ENCODE measurements at places on chromosomes 12 and 14.

DNA sequence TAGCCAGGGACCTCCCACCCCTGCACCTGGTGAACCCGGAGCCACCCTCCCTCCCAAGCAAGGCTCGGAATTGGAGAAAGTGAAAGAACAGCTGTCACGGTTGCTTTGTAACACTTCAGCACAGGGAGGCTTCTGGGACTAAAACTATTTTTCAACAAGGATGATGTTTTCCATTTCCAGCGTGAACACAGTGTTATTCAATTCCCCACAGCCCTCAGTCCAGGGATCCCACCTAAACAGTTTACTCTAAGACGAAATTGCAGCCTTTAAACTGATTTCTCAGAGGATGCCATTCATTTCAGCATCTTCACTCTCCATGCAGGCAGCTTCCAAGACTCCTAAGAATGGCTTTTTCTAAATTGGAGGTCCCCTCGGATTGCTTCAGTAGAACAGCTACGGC, 229.2 kb downstream of the SLC15A4 start:
- no peak for DNase-seq

DNA sequence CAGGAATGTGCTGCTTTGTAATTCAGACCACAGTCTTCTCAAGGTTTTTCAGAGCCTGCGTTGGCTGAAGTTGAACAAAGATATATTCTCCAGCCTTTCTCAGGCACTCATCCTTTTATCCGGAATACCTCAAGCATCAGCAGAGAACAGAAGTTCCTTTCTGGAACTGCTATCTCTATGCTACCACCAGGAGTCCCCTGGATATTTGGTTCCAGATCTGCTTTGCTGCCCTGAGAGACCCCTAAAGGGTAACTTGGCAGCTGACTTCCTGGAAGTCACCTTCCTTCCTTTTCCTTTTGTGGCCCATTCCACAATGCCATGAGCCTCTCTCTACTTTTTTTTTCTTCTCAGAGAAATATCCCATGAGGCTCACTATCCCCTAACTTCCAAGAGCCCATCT, 188.2 kb downstream of the PLCZ1 start:
- no peak for DNase-seq

GRCh38 chr12:95701722-95702418, 88.7 kb downstream of the NTN4 start:
- DNase-seq, result no peak

DNA sequence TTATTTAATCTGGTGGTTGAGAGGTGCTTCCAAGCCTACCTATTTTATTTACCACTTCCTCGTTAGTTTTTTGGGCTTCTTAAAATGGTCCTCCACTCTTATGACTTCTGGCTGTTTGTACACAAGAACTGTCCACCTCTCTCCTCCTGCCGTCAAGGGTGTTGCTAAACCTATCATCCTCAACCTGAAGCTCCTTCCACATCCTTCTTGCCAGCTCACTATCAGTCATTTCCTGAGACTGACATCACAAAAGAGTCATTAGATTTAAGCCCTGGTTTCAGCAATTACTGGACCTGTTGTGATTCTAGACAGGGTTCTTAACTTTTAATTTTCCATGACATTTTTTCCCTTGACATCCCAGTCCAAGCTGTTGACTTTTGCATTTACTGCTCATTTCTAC, 91.9 kb downstream of the BICD1 start:
- DNase-seq, result peak; percentile 33

DNA sequence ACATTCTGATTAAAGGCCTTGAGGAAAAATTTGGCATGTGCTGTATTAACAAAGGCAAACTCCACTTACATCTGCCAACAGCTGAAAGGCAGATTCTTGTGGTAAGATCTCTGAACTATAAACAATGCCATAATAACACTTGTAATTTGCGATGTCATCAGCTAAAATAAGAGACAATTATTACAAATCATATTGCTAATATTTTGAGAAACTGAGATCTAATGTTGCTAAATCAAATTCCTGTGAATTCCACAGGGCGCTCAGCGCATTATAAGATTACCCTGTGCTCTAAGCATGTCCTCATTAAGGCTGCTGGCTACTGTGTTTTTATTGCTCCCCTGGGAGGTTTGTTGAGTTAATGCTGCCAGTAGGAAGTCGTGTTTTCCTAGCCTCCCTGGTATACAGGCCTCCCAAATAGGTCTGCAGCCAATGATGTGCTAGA, 244.8 kb downstream of the DACT1 start:
- DNase-seq, result peak; percentile 23

DNA sequence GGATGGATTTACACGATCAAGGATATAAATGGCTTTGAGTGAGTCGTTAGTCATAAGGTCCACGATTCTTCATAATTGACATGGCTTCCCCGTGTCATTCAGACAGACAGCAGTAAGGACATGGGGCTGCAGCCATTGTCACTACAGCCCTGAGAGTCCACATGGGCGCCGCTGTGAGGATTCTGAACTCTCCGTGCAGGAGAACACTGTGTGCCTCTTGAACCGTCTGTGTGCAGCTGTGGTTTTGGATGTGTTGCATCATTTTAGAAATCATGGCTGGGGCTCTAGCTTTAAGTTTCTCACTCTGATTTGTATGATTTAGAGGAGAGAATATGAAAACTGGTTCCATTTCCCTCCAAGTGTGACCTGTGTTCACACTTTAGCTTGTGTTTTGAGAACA, 47.2 kb downstream of the NPAS3 start:
- DNase-seq, result no peak

- DNase-seq, result no peak
Measured at GRCh38 chr12:130185455-130186391, 23.5 kb downstream of the FZD10 start.

DNA sequence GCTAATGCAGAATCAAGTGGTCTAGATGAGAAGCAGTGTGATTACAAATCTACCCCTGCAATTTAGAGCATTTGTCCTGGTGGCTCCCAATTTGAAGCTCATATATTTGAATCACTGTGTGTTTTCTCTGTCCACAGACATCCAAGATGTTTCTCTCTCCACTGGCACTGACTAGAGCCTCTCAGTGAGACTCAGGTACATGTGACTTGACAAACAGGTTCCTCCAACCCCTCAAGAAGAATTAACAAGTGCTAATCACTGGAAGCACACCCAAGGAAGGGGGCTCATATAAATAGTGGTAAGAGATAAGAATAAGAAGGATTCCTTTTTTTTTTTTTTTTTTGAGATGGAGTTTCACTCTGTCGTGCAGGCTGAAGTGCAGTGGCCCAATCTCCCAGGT, 20.5 kb downstream of the OR10G2 start:
- no peak for DNase-seq

DNA sequence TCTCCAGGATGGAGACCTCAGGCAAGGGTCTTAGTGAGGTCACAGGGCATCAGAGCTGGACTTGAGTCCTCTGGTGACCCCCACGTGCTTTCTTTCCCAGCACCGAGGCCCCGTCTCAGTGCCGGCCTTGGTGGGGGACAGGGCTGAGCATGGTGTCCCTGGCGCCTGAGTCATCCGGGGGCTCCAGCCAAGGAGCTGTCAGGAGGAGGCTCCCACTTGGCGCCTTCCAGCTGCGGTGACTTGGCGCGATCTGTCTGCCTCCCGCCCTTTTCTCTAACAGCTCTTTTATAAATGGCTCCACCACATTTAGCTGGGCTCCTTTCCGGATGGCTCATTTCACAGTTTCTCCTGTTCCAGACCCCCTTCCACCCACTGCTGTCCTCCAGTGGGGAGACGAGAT, 60.4 kb downstream of the PRMT8 start:
- DNase-seq, result no peak

DNA sequence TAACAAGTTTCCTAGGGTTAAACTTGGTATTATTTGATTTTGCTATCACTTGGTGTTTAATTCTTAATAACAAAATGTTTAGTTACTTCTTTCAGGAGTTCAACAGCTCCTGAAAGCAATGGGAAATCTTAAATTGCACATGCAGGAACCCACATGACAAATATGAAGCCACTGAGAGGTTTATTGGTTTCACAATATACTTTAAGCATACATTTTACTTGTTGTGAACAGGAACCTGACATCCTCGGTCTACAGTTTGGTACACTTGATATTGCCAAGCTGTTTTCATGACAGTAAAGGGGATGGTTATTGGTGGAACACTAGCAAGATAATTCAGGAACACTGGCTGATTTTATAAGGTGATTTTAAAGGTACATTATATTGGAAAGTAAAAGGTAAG, 46.2 kb downstream of the SLC38A1 start:
- DNase-seq, result no peak

DNA sequence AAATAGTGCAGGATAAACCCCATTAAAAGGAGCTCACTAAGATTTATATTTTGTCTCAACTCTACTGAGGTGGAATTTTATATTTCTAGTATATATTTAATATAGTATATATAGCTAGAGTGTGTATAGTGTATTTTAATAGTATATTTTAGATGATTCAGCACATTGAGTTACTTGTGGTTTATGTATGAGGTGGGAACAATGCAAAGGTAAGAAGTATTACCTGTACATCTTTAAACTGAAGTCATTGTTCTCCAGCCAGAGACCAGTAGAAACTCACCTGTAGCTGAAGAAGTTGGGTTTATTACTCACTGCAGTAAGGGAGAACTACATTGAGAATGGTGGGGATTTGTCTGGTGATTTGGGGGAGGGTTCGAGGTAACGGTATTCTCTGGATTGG, 15.9 kb downstream of the ETNK1 start:
- DNase-seq, result no peak

- no peak for DNase-seq
Measured at GRCh38 chr12:52918784-52919183, 13.9 kb upstream of the KRT8 start.

DNA sequence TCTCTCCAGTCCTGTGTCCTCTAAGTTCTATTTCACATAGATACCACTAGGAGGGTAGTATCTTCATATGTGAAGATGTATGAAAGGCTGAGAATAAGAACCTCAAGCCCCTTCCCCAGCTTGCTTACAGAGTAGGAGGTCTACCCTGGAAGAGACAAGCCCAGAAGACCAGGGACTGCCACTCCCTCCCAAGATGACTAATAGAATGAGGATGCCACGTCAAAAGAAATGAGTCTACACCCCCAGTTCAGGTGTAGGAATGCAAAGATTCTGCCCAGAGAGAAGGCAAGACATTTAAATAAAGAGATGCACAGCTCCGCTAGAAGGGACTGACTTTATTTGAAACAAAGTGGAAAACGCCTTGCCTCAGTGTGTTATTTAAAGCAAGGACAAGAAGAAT, 1006.0 kb upstream of the USP15 start:
- DNase-seq, result no peak

DNA sequence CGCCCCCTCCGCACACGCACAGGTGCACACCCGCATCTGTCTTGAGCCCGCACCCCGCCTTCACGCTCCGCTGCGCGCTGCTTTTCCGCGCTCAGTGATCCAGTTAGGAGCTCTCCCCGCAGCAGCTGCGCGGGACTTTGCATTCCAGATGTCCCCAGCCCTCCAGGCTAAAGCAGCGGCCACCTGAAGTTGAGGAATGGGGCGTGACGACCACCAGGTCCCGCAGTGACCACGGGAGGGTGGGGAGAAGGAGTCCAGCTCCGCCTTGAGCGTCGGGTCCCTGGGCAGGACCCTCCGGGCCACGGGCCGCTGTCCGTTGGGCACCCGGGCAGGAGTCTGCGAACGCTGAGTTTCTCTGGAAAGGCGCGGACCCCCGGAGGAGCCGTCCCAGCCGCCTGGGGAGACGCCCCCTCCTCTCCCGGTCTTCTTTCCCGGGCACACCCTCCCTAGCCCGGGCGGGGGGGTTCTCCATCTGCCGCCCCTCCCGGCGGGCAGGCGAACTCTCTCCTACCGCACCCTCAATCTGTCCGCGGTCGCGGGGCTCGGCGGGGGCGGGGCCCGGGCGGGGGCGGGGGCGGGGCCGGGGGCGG, 334 bp upstream of the TMEM132C start:
- no peak for DNase-seq

- DNase-seq, result no peak
Measured at GRCh38 chr12:33690562-33690961, 250.9 kb upstream of the SYT10 start.

DNA sequence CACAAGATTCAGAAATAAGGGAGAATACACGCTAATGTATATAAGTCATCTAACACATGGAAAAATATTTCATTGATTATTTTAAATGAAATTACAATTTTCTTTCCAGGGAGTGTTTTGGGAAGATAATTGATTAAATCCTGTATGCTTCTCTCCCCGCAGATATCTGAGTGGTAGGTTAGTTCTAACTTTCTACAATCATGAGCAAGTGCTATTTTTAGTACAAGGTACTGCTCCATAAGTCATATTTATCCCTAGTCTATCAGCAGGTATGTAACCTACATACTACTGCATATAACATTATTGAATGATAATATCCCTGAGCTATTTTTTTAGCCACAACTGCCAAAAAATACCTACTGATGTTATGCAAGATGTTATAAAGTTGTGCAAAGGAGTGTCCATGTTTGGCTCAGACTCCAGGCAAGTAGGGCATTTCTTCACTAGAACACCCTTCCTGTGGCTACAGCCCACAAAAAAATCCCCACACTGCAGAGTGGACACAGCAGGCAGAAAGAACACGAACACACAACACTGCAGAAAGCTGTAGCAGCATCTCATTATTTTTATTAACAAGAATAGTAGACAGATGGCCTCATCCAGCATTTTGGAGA, 87.0 kb downstream of the SEC23A start:
- DNase-seq, result no peak

GRCh38 chr12:94025068-94025467, 123.3 kb upstream of the PLXNC1 start:
- DNase-seq, result no peak

GRCh38 chr12:21413369-21414277, 23.8 kb upstream of the PYROXD1 start:
- DNase-seq, result no peak

- DNase-seq, result no peak
Measured at GRCh38 chr12:49296034-49296835, 1.3 kb downstream of the PRPH start.

GRCh38 chr12:84416626-84417025, 496.0 kb downstream of the SLC6A15 start:
- no peak for DNase-seq

GRCh38 chr14:33454022-33454595, 496.8 kb downstream of the EGLN3 start:
- DNase-seq, result no peak

DNA sequence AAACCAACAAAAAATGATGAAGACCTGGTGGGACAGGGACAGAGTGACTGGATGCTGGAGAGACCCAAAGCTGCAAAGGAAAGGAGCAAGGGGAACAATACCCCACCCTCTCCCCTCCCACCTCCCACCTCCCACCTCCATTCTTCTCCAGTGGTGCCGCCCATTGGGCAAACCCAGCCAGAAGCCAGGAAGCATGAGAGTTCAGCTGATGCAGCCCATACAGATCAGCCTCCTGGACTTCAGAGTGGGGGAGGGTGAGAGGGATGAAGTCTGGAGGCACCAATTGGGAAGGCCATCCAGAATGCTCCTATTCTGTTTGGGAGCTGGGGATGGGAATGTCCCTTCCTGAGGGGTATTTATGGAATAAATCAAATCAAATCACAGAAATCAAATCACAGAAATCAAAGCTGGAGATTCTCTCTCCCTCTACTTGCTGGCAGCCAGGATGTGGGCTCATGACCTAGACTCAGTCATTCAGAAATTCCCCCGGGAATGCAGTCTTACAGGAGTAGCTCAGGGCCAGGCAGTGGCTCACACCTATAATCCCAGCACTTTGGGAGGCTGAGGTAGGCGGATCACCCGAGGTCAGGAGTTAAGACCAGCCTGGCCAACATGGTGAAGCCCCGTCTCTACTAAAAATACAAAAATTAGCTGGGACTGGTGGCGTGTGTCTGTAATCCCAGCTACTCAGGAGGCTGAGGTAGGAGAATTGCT, 31.1 kb downstream of the IRF2BPL start:
- peak; percentile 28 for DNase-seq

GRCh38 chr12:8941691-8942478, 7.6 kb downstream of the M6PR start:
- DNase-seq, result no peak

All from kidney glomerular epithelial cell (primary cell).